ENCODE measurements at places on chromosomes 13 and 19.

DNA sequence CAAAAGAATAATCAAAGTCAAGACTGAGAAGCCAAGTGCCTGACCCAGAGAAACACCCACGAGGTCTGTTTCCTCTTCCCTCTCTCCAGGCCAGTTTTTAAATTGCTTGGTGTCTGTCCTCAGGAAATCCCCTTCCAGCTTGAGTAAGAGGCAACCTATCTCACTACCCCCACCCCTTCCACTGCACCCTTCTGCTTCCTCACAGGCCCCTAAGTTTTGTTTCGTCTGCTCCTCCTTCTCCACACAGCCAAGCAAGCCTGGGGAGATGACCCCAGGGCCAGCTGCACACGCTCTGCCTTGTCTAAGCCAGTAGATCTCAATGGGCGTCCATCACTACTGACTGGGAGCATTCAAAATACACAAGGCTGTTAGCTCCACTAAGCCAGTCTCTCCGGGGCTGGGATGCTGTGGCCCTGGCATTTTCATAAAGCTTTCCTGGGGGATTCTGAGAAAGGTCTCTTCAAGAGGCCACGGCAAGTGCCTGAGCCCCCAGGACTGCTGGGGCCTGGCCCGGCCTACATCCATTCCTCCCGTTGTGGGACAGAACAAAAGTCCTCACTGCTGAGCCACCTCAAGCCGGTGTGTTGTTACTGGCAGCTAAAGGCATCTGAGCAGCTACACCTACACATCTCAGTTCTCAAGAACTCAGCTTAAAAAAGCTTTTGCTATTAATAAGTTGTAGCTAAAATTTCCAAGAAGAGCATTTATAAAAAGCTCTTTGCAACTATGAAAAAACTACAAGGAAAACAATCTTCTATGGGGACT is 14.9 kb upstream of the IL4I1 start:
- DNase-seq: no peak

DNA sequence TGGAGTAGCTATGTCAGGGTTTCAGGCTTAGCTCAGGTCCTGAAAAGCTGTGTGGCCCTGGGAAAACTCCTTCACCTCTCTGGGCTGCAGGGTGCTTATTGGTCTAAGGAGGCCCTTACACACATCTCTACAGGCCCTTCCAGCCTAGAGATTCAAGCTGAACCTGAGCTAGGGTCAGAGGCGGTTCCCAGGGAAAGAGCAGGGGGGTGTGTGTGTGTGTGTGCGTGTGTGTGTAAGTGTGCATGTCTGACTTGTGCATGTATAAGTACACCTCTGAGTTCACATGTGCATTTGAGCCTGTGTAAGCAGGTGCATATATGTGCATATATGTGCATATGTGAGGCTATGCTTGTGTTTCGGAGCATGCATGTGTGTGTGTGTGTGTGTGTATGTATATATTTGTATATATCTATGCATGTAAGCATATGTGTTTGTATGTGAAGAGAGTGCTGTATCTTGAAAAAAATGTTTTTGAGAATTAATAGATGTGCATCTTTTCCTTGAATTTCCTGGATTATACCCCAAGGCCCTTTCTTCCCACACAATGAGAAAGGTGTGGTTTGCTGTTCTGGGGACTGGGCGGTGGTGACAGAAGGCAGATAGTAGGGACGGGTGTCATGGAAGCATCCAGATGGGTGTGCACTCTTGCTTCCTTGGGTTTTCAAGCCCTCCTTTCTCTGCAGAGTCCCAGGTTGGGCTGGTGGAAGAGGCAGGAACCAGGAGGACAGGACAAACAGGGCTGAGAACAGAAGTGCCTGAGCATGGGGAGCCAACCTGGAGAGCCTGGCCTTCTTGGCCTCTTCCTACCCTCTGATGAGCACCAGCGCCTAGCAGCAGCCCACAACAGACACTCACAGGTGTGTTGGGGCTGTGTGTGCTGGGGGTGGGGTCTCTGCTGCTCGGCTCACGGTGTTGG is 150.3 kb upstream of the TSHZ3 start:
- DNase-seq: peak; percentile 17

GRCh38 chr13:23510979-23511735 is 59.1 kb upstream of the TNFRSF19 start:
- peak; percentile 17 for DNase-seq

DNA sequence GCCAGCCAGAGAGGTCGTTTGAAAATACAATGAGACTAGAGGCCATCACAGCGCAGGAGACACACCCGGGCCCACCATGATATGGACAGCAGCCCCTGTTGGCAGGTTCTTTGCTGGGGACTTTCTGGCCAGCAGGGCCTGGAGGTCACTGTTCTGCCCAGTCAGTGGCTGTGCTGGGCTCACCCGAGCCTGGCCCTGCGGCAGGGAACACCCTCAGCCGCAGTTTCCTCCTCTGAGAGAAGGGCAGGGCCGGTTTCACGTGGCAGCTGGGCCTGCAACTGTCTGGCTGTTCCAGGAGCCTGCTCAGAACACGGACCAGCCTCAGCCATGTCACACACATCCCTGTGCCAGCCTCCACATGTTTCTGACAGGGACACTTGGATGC is 39.4 kb downstream of the ADPRHL1 start:
- DNase-seq: no peak

DNA sequence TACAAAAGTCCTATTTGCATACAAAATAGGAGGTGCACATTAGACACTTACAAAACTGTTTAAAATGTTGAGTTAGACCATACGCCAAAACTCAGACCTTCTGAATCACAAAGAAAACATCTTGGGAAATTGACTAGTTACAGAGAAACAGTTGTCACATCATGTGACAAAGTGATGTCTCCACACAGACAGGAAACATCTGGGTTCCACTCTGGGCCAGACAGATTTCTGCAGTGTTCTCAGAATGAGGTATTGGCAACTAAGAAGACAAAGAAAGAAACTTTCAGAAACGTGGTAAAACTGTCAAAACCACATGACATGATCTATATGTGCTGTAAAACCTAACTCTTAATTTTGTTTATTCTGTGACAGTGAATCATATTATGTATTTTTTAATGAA is 6.7 kb downstream of the ZNF793 start:
- peak; percentile 4 for DNase-seq

DNA sequence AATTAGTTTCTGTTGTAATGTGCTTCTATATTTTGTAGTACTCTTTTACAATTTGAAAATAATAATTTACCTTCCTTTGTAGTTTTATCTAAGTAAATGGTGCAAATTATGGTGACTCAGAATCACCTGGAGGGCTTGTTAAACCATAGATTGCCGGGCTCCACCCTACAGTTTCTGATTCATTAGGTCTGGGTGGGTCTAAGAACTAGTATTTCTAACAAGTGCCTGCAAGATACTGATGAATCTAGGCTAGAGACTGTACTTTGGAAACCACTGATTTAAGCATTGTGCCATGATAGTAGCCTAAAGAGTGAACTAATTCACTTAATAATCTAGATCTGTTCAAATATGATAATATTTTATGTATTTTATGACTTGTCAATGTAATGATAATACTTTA is 437.4 kb upstream of the SPRY2 start:
- DNase-seq: no peak

GRCh38 chr19:3039641-3040077 is 10.6 kb upstream of the TLE2 start:
- no peak for DNase-seq

DNA sequence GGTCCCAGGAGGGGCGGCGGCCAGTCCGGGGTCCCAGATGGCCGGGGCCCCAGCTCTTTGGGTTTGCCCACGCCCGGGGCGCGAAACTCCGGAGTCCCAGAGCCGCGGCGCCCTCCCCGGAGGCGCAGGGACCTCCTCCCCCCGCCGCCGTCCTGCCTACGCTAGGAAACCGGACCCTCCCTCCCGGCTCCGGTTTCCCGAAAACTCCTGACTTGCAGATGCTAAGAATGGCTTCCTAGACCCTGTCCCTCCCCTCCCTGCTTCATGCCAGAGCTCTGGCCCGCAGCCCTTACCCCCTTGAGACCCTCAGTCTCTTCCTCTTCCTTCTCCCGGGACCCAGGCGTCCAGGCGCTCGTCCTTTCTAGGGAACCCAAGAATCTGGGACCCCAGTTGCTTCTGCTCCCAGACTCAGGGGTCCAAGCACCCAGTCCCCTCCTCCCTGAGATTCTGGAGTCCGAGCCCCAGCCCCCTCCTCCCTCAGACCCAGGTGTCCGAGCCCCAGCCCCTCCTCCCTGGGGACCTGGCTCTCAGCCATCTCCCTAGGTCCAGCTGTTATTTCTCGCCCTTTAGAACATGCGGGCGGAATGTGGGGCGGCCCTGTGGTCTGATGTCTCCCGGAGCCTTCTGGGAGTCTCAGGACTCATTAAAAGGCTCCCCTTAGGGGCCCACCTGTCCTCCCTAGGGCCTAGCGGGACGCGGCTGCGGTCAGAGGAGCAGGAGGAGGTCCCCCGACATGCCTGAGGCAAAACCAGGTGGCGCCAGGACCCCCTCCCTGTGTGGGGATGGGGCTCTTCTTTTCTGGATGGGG is at the start of gene MYBPC2:
MYBPC2 (plus strand) TSS at position 672 of the 808 bp plus-strand sequence; CDS start at position 734, 62 bp downstream.
- no peak for DNase-seq

DNA sequence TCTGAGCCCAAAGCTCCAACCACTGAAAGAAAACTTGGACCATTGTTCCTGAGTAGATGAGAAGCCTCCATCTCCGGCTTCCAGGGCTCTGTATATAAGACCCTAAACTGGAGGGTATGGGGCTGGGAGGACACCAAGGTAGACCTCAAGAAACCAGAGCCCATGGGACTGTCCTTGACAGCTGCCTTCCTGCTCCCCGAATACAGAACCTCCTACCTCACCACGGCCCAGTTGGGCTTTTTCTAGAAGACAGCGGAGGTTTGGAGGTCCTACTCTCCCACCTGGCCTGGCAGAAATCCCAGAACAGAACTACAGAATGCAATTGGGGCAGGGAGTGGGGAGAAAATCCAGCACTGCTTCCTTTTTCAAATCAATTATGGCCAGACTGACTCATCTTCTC is 177.3 kb upstream of the ZNF507 start:
- DNase-seq: no peak

GRCh38 chr13:93270769-93271742 is 44.4 kb downstream of the GPC6 start:
- DNase-seq: no peak

GRCh38 chr13:27853861-27854260 is 61.6 kb downstream of the GSX1 start:
- DNase-seq: no peak

- DNase-seq: no peak
Measured at GRCh38 chr19:29483944-29484581, 41.7 kb upstream of the VSTM2B start.

DNA sequence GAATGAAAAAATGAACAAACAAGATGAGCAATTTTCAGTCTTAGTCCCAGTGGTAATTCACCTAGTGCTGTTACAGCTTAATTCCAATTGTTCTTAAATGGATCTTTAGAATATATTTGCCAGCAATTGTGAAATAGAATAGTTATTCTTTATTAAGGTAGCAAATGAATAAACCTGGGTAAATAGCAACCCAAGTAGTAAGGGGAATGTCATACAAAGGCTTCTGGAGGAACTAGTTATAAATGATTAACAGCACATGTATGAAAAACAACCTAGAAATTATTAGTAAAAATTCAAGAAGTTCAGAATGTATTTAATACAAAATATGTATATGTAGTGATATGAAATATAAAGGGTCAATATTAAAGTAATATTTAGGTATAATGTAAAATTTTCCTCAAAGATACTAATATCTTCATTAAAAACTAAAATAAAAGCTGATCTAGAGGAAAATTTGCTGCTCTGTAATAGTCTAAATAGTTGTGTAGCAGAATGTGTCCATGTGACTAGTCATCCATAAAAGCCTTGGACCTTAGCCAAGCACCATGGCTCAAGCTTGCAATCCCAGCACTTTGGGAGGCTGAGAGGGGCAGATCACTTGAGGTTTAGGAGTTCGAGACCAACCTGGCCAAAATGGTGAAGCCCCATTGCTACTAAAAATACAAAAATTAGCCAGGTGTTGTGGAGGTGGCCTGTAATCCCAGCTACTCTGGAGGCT is 535.9 kb upstream of the ATXN8OS start:
- no peak for DNase-seq
